ENCODE measurements at places on chromosomes 6 and 20. TPM values are rescaled to one million over a fixed set of nuclear protein-coding genes. Genes with fewer than 3 reads are reported as not detected.

- DNase-seq, result peak; percentile 1
These were observed 260.5 kb downstream of the CENPW start for GRCh38 chr6:126600258-126600916.

Gene TTI1
- polyA plus RNA-seq, result 13.4 TPM

Gene PAQR8
- polyA plus RNA-seq, result 1.1 TPM

Gene DEFB114
- not detected for polyA plus RNA-seq

Gene NKX2-2
- polyA plus RNA-seq, result not detected

Gene DYNLT2
- 0.44 TPM for polyA plus RNA-seq

- DNase-seq, result peak; percentile 13
These were observed 19.4 kb upstream of the MRGBP start for GRCh38 chr20:62776692-62777527.

DNA sequence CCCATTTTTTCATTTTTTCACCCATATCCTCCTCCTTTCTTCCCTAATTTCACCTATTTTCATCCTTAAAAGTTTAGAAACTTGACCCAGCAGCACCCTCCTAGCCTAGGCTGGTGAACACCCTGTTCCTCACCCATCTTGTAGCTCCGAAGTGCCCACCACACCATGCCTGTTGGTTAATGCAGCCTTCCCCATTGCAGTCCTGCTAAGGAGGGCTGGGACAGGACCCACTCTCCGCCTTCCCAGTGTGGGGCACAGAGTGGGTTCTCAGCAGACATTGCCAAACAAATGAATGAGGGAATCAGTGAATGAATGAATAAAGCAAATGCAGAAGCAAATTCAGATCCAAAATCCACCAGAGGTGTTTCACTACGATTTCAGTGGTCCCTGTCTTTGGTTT lies 45.7 kb downstream of the CTCFL start:
- no peak for DNase-seq

Gene TRIM10
- not detected for polyA plus RNA-seq

Gene PGC
- polyA plus RNA-seq, result not detected

Gene SLC4A11
- 0.95 TPM for polyA plus RNA-seq

Gene PLCB1
- 4.4 TPM for polyA plus RNA-seq

Gene MAN1A1
- 6.4 TPM for polyA plus RNA-seq

GRCh38 chr20:59837623-59838394 lies 95.6 kb downstream of the SYCP2 start:
- DNase-seq, result no peak

Gene RIMS4
- not detected for polyA plus RNA-seq

GRCh38 chr6:55276745-55277530 lies 50.3 kb upstream of the GFRAL start:
- DNase-seq, result peak; percentile 72

GRCh38 chr6:65199683-65200082 lies 507.3 kb downstream of the EYS start:
- peak; percentile 1 for DNase-seq

Gene HSF2
- 19.0 TPM for polyA plus RNA-seq

DNA sequence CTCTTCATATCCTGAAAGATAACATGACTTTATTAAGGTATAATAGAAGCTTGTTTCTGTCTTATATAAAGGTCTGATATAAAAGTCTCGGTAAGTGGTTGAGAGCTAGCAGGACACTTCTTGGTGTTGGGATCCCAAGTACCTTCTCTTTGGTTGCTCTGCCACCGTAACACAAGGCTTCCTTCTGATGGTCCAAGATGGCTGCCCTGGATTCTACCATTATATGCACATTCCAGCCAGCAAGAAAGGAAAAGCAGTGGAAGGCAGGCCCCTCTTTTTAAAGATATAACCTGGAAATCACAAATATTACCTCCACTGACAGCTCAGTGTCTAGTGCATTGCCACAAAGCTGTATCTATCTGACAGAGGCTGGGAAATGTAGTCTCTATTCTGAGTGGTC lies 75.0 kb downstream of the TSHZ2 start:
- DNase-seq, result no peak

DNA sequence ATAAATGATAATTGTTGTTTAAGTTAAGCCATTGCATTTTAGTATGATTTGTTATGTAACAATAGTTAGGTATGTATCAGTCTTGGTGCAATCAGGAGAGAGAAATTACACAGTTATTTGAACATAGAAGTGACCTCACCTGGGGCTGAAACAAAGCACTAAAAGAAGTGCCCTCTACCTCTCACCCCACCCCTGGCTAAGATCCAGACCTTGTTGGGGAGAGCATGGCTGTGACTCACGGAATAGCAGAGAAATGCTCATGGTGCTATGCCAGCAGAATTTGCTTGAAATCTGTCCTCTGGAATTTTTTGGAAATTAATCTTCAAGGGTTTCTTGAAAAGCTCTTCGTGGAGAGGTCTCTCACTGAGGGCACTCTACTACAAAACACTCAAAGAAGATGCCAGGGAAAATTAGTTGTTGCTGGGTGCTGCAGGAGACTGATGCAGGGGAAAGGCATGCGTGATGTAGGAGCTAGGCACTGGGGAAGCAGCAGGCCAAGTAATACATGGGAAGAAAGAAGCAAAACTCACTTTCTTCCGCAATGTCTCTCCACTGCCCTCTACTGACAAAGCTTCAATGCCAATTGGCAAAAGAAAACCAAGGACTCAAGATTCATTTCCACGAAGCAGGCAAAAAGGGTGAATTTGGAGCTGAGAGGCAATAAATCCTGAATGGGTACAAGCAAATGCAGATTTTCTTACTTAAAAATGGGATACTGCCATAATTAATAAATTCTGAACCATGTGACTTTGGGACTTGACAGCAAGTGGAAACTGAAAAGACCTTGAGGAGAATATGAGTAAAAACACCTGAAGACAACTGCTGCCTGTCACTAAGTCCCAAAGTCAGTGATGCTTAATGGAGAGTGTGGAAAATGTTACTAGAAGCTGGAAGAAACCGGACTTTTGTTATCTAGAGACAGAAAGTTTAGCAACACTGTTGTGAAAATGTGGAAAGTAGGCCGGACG lies 136.3 kb upstream of the ZNF184 start:
- DNase-seq, result peak; percentile 60

All from IMR-90 (cell line).